ENCODE measurements at places on chromosomes 1 and 21.

DNA sequence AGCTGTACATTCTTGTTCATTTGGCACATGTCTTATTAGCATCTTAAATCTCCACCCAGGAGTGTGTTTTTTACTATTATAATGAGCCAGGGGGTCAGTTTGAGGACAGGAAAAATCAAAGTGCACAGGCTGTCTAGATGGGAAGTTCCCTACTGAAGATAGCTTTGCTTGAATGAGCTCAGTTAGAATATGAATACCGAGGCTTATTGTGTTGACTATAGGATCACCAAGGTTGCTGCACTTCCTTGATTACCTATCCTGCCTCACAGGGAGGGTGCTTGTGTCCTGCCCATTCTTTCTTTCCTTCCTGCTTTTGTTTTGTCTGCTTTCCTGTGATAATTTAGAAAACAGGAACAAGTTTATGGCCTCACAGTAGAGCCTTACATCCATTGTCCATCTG lies 16.3 kb downstream of the PHGDH start:
- DNase-seq, result no peak

DNA sequence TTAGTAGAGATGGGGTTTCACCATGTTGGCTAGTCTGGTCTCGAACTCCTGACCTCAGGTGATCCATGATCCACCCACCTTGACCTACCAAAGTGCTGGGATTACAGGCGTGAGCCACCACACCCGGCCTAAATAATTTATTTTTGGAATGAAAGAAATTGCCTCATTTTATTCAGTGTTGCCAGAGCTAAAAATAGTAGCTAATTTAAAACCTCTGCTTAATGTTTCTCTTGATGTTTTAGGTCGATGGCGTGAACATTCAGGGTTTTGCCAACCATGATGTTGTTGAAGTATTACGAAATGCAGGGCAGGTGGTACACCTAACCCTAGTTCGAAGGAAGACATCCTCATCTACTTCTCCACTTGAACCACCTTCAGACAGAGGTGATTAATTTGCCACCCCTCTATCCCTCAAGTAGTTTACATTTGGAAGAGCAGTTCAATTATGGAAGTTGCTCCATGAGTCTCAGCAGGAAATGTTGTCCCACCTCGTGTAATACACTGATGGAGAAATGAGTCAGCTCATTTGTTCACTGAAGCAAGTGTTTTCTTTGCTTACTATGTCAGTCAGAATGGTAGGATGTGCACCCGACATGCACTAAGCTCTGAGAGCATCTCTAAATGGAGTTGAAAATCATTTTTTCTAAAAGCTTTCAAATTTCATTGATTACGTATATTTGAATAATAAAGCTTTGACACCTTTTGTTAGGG lies 54.9 kb downstream of the PATJ start:
- peak; percentile 53 for DNase-seq

- peak; percentile 6 for DNase-seq
These were observed 257.2 kb downstream of the LRRC7 start for GRCh38 chr1:69824932-69825331.

- DNase-seq, result peak; percentile 16
These were observed 53.6 kb upstream of the RUNX1 start for GRCh38 chr21:35102488-35103371.

GRCh38 chr1:55568732-55569131 lies 353.6 kb upstream of the USP24 start:
- DNase-seq, result no peak
